ENCODE measurements at places on chromosomes 12 and 14.

- DNase-seq, result no peak
Observed at GRCh38 chr14:34050606-34051005, 99.7 kb upstream of the EGLN3 start.

- peak; percentile 6 for DNase-seq
Observed at GRCh38 chr12:66329941-66330340, 27.6 kb downstream of the HELB start.

DNA sequence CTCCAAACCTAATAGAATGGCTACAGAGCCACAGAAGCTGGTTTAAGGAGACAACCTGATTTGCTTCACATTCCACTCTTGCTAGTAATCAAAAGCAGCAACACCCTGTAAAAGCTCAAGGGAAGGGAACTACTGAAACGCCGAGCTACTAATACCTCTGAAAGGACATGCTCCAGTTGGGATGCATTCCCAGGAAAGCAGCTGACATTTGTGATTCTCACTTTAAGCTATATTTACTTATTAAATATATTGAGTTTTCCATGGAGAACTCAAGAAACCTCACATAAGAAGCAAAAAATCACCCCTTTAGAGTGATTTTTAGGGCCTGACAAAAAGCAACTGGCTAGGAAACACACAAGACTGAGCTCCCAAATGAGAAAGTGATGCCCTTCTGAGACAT lies 1073.0 kb upstream of the FLRT2 start:
- DNase-seq, result no peak

DNA sequence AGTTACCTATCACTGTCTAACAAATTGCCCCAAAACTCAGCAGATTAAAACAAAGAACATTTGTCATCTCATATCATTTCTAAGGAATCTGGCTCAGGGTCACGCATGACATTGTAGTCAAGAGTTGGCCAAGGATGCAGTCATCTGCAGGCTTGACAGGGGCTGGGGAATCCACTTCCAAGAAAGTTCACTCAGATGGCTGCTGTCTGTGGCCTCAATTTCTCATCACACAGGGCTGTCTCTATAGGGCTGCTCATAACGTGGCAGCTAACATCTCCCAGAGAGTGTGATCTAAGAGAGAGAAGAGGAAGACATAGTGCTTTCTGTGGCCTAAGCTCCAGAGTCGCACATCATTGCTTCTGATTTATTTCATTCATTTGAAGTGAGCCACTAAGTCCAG lies 17.0 kb upstream of the IL22 start:
- DNase-seq, result no peak
